ENCODE measurements at places on chromosomes 3 and 15. TPM values are rescaled to one million over a fixed set of nuclear protein-coding genes. Genes with fewer than 3 reads are reported as not detected.

GRCh38 chr15:44718180-44718926 is 7.0 kb downstream of the B2M start:
- DNase-seq = no peak

- no peak for DNase-seq
Observed at GRCh38 chr3:38907426-38907825, 91.4 kb upstream of the SCN10A start.

- DNase-seq = no peak
Observed at GRCh38 chr15:57370929-57371328, 5.4 kb upstream of the CGNL1 start.

Gene P2RY13
- 0.67 TPM for total RNA-seq

DNA sequence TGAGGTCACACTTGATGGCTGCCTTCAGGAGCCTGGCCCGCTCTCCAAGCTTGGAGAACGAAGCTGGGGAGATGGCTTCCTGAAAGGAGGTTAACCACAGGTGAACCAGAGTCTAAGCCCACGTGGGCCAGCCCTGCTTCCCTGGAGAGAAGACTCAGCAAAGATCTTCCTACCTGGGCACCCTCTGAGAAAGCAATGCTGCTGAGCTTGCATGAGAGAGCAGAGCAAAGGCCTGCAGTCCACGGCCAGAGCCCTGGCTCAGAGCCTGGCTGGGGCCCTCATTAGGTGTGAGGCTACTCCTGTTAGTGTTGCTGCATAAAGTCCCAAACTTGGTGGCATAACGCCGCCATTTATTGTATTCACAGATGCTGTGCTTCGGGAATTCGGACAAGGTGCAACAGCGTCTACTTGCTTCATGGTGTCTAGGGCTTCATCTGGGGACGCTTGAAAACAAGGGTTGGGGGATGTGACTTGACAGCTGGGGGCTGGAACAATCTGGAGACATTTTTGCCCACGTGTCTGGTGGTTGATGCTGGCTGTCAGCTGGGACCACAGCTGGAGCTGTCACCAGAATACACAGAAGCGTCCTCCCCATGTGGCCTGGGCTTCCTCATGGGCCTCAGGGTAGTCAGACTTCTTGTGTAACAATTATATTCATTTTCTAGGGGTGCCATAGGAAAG is 87.9 kb upstream of the MEF2A start:
- DNase-seq = no peak

DNA sequence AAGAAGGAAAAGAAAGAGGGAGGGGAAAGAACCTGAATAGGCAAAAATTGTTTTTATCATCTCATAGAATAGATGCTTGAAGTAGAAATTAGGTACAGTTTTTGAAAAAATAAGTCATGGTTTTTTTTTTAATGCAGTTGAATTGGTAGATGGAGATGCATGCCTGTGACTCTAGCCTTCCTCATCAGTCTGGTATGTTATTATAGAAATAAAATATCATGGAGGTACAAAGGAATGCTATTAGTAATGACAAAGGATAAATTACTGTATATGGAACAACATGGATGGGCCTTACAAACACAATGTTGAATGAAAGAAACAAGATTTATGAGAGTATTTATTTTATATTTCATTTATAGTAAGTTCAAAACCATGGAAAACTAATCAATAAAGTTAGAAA is 162.4 kb upstream of the GALNT15 start:
- no peak for DNase-seq

Gene OSTN
- not detected for total RNA-seq

DNA sequence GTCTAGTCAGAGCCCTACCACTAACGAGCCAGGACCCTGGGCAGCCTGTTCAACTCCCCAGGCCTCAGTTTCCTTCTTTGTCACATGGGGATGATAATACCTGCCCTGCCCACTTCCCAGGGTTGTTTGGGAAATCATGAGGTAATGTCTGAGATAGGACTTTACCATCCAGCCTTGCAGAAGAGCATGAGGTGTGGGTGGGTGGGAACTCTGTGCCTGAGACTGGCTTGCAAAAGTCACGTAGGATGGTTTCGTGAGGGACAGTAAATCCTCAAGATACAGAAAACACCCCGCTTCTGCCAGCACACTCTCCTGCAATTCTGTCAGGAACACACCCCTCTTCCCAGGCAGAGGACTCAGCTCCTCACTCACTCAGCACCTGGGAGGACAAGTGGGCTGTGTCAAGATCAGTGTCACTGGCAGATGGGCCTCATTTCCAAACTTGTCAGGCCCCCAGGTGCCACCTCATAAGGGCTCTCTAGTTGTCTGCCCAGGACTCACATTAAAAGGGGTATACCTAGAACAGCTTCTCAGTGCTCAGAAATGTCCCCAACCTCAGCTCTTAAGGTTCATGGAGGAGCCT is 58.4 kb downstream of the DAPK2 start:
- no peak for DNase-seq

Gene CHRFAM7A
- total RNA-seq = 3.2 TPM

DNA sequence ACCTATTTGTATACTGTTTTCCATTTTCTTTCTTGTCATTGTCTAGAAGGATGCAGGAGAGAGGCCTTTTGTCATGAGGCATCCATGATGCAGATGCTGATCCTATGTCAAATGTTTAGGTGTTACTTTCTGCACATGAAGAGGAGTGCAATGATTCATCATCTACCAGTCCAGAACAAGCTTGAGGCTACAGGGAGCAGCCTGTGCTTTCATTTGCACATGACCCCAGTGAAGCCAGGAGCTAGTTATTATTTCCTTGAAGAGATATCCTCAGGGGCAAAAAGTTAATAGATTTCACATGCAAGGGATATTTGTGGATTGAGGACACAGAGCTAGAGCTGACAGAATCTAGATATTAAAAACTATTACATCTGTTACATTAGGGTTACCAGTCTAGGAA is 204.4 kb upstream of the TGFBR2 start:
- no peak for DNase-seq

Gene FILIP1L
- 12.3 TPM for total RNA-seq

Gene RLBP1
- total RNA-seq = not detected
